ENCODE measurements at places on chromosomes 1 and 21. TPM values are rescaled to one million over a fixed set of nuclear protein-coding genes. Genes with fewer than 3 reads are reported as not detected.

The STYXL2 gene
- under 0.01 TPM for total RNA-seq

The PRAMEF7 gene
- not detected for total RNA-seq

The PGLYRP4 gene
- 1.9 TPM for total RNA-seq

The MTARC1 gene
- 3.1 TPM for total RNA-seq

The TFAP2E gene
- total RNA-seq = 0.48 TPM

The CFAP107 gene
- total RNA-seq = not detected

The CSF3R gene
- total RNA-seq = 0.24 TPM

The VTCN1 gene
- total RNA-seq = 4.8 TPM

The MTFR1L gene
- total RNA-seq = 19.5 TPM

The C1orf53 gene
- 3.2 TPM for total RNA-seq

The MPZ gene
- 0.21 TPM for total RNA-seq

The CFHR1 gene
- total RNA-seq = not detected

The MTARC2 gene
- total RNA-seq = 5.1 TPM

The PKP1 gene
- 263 TPM for total RNA-seq

The LCE6A gene
- not detected for total RNA-seq

The TEX35 gene
- total RNA-seq = not detected

The TMEM52 gene
- total RNA-seq = 8.5 TPM

The SH3D21 gene
- total RNA-seq = 3.2 TPM

The AIRE gene
- not detected for total RNA-seq

The ZBTB18 gene
- total RNA-seq = 6.0 TPM

The UFC1 gene
- 41.2 TPM for total RNA-seq

The NPL gene
- 2.9 TPM for total RNA-seq

The RCAN1 gene
- 85.5 TPM for total RNA-seq

The CD52 gene
- not detected for total RNA-seq

The TAL1 gene
- under 0.01 TPM for total RNA-seq

The CTSS gene
- 1.7 TPM for total RNA-seq

The HAO2 gene
- not detected for total RNA-seq

The ACKR1 gene
- not detected for total RNA-seq

The SHISA4 gene
- 10.9 TPM for total RNA-seq
